ENCODE measurements at places on chromosomes 2 and 18. TPM values are rescaled to one million over a fixed set of nuclear protein-coding genes. Genes with fewer than 3 reads are reported as not detected.

GRCh38 chr2:113234721-113235346 lies 43.9 kb downstream of the PAX8 start:
- DNase-seq, result peak; percentile 81

GRCh38 chr2:241555711-241556110 lies 2.8 kb upstream of the BOK start:
- DNase-seq, result no peak

DNA sequence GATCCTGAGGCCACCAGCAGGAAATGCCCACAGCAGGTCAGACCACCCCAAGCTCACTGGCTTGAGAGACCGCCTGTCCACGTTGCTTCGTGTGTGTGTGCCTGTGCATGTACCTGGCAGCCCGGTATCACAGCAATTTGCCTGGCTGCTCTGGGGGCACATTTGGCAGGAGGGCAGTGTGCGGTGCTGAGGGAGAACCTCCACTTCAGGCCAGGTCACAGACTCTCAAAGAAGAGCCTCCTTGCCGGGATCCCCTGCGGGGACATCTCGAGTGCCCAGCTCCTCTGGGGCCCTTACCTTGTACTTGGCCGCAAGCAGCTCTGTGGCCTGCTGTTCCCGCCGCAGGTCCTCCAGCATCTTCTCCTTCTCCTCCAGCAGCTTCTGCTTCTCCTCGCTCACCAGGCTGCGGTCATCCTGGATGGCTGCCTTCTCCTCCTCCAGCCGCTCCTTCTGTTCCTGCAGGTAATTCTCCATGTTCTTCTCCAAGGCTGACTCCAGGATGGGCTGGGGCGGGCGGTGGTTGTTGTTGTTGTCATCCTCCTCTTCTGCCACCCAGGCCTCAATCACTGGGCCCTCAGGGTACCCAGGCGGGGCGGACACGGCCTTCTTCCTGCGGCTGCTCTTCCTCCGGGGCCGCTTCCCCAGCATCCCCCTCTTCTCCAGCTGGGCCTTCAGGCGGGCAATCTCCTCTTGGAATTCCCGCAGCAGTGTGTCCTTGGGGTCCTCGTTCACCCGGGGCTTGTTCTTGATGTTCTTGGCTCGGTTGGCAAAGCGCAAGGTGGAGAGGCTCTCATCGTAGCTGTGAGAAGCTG lies 2.0 kb downstream of the KIF3C start:
- no peak for DNase-seq

- DNase-seq, result no peak
Measured at GRCh38 chr2:137892739-137893138, 71.5 kb upstream of the HNMT start.

DNA sequence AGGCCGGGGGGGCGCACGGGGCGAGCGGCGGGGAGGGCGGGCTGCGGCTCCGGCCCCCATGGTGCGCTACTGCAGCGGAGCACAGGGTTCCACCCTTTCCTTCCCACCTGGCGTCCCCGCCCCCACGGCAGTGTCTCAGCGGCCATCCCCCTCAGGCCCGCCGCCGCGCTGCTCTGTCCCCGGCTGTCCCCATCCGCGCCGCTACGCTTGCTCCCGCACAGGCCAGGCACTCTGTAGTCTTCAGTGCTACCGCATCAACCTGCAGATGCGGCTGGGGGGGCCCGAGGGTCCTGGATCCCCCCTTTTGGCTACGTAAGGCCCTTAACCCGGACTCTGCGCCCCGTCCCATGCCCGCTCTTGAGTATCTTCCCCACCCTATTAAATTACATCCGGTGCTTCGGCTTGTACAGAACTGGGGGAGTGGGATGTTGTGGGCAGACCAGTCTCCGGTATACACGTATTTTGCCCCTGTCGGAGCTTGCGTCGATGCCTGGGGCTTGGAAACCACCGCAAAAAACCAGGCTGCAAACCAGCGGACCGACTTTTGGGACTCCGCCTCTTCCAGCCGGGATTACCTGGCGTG lies 598 bp upstream of the WBP1 start:
- DNase-seq, result no peak

DNA sequence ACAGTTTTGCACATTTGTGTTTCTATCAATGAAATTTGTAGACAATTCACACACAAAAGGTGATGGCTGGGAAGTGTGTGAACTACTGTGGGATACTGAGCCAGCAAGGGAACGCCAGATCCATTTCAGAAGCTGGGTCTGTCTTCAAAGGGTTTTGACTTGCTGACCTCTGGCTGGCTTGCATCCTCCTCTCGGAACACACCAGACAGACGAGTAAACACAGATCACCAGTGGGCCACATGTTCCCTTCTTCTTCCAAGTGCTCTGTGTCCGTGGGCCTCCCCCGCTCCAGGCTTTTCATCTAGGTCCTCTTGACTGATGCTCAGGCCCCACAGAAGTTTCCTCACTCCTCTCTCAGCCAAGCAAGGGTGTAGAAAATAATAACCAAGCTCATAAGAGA lies 122.2 kb upstream of the OSR1 start:
- DNase-seq, result no peak

GRCh38 chr2:25386971-25387875 lies 45.5 kb upstream of the DNMT3A start:
- peak; percentile 69 for DNase-seq

GRCh38 chr2:186515376-186515775 lies 29.3 kb downstream of the ZC3H15 start:
- no peak for DNase-seq

DNA sequence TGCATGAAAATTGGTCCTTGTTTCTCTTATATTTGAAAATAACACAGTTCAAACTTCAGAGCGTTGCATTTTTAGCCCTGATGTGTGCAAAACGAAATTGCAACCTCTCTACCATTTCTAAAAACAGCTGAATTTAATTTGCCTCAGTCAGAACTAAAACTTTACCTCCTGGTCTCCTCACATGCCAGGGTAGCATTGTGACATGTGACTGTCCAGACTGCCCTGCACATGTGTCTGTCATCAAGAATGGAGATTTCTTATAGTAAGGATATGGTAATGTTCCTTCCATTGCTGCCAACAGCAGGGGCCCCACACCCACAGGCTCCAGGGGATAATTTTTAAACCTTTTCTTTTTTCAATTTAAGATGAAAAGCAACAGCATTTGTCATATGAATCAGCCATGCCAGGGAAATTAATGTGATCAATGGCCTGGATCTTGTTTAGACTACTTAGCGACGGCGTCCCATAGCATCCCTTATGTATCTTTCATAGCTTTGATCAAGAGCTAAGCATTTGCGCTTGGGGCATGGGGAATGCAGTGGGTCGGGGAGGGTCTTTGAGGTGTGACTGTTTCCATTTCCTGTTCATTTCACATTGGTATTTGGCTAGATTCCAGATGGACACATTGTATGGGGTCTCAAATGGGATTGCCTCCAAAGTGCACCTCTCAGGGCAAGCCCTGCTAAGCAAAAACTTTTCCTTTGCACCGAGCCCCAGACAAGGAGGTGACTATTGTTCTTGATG lies 92.4 kb upstream of the RASGRP3 start:
- no peak for DNase-seq

DNA sequence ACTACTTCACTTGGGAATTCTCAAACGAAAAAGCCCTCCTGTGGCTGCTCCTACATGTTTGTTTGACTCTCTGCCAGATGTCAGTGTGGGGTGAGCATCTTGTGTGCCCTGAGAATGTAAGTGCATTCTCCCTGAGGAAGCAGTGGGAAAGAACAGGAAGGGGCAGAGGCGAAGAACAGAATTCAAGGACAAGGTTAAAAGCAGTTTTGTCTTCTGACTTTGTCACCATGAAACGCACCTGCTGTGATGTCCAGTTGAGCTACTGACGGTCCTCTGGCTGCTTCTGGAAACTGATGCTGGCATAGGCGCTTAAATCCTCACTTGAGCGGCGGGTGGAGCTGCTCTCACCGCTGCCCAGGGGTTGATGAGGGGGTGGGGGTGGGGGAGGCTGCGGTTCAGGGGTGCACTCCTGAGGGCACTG lies 4.9 kb downstream of the IRS1 start:
- DNase-seq, result no peak

GRCh38 chr2:99543247-99543646 lies 53.4 kb upstream of the REV1 start:
- no peak for DNase-seq

GRCh38 chr2:62156861-62157496 lies 38.9 kb upstream of the B3GNT2 start:
- no peak for DNase-seq

DNA sequence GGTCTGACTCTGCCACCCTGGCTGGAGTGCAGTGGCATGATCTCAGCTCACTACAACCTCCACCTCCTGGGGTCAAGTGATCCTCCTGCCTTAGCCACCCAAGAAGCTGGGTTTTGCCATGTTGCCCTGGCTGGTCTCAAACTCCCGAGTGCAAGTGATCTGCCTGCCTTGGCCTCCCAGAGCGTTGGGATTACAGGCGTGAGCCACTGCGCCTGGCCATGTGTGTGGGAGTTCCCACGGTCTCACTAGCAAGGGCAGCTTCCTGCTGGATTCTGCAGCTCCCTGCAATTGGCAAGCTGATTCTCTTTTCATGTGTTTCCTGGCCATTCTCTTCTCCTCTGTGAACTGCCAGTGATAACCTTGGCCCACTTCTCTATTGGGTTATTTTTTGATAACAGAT lies 84.0 kb downstream of the USP40 start:
- DNase-seq, result peak; percentile 68

DNA sequence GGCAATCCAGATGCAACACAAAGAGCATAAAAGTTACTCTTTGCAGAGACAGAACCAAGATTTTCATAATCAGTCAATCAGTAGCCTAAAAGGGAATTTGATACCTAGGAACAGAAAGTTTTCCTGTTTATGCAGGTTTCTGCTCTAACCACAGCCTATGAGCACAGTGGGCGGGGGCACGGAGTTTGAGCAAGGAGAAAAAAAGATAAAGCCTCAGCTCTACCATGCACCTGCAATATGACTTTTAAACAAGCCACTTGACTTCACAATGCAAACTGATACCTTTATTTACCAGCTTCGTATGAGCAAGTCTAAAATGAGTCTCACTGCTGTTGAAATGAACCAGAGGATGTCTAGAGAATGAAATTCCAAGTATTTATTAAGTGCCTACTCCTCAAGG lies 5.6 kb upstream of the LRATD1 start:
- DNase-seq, result no peak

Gene RAX
- total RNA-seq, result not detected

GRCh38 chr18:79393635-79394533 lies 1.8 kb upstream of the NFATC1 start:
- DNase-seq, result peak; percentile 96

GRCh38 chr18:27404855-27405254 lies 219.7 kb upstream of the CHST9 start:
- no peak for DNase-seq

Gene RAB27B
- 0.93 TPM for total RNA-seq

Gene SERPINB12
- total RNA-seq, result not detected

GRCh38 chr2:218959141-218959731 lies at the start of gene CDK5R2:
TSS of gene CDK5R2 (plus strand) at chr2:218959666. CDS start at chr2:218959821, 155 bp downstream.
- no peak for DNase-seq

DNA sequence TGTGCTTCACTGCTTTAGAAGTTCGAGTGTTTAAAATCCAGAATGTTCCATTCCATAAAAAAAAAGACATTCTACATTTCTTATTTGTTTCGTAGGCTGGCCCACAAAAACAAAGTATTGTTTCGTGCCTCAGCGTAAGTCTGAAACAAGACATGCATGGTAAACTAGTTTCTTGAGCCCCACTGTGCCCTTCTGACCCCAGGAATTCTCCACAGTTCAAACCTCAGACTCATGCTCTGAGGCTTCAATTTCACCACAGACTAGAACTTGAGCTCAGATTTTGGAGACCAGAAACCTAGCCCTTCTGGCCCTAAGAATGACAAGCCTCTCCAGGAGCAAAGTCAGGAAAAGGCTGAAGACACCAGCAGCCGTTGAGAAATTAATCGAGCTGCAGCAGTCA lies 151.5 kb downstream of the SLC8A1 start:
- no peak for DNase-seq

- no peak for DNase-seq
Measured at GRCh38 chr18:77035380-77036187, 97.0 kb downstream of the MBP start.

DNA sequence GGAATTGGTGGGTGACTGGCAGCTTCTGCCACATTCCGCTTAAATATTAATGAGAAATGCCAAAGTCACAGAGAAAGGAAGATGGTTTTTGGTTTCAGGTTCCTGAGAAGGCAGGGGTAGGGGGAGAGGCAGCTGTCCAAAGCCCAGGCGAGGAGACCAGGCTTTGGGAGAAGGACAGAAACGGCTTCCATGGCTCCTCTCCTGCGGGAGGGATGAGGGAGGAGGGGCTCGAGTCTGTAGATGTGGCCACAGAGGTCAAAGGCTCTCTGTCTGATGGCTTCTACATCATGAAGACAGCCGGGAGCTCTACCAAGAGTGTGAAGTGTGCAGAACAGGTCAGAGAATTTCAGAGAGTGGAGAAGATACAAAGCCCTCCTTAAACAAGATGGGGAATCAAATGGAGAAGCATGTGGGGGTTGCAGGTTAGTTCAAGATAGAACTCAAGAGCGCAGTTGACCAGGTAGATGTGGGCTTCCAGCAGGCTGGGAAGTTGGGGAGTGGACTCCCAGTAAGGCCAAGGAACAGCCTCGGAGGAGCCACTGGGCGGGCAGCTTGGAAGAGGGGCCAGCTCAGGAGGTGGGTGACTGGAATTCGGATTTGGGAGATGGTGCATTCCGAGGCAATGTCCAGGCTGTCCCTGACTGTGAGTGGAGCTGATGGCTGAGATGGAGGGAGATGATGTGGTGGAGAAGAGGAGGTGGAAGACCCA lies 23.8 kb upstream of the HPCAL1 start:
- no peak for DNase-seq

Gene CEBPZ
- total RNA-seq, result 45.6 TPM

DNA sequence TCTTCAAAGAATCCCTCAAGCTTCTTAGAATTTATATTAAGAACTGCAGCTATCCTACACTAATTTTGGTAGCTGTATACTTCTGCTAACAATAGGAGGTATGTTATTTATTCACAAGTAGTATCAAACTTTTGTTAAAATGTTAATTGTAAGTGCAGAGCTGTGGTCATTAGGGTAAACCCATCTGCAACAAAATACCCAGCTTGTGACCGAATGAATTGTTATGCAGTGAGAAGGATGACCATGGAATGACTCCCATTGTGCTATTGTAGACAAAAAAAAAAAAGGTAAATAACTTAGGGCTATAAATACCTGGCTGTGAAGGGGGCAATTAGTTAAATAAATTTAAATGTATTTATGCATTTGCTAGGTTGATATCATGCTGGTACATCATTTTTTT lies 186.1 kb downstream of the ADCYAP1 start:
- DNase-seq, result no peak
